ENCODE measurements at places on chromosomes 2 and 18.

GRCh38 chr2:5562865-5563264, 129.3 kb upstream of the SOX11 start:
- ATAC-seq, result peak; percentile 36

DNA sequence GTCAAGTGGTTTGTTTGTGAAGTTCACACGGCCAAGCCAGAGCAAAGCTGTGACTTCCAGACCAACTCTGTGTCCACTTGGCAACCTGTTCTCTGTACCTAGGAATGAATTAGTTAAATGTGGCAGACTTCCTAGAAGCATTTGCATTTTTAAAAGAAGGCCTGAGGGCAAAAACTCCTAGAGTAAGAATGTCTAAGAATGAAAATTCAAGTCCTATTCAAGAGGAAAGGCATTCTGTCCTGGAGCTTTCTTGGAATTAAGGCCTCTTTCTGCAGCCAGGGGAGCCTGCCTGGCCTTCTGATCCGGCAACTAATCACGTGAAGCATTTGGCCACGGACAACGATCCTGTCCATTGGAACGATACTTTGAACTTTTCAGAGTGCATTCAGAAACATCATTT, 155.0 kb downstream of the SETBP1 start:
- no peak for ATAC-seq

DNA sequence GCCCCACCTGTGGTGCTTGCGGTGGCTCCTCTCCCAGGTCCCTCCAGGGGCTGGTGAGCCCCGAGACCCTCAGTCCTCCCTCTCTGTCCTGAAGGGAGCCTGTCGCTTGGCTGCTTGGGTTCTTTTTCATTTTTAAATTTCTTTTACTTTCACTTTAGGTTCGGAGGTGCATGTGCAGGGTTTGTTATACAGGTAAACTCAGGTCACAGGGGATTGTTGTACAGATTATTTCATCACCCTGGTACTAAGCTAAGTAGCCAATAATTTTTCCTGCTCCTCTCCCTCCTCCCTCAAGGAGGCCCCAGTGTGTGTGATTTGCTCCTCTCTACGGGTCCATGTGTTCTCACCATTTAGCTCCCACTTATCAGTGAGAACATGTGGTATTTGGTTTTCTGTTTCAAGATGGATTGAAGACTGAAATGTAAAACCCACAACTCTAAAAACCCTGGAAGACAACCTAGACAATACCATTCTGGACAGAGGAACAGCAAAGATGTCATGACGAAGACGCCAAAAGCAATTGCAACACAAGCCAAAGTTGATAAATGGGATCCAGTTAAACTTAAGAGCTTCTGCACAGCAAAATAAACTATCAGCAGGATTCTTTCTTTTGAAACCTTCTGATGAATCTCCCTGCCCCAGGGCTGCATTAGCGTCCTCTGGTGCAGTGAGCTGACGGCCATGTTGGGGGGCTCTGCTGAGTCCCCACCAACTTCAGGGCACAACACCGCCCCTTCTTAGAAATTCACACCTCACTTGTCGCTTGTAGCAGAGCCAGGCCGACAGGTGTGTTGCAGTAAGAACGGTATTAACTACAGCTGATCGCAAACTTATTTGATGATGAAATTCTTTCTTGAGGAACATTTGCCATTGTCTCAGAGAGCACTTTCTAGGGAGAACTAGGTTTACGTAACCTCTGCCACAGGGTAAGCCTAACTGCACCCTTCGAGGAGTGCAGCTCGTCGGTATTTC, 135.3 kb downstream of the ZNF236 start:
- no peak for ATAC-seq

DNA sequence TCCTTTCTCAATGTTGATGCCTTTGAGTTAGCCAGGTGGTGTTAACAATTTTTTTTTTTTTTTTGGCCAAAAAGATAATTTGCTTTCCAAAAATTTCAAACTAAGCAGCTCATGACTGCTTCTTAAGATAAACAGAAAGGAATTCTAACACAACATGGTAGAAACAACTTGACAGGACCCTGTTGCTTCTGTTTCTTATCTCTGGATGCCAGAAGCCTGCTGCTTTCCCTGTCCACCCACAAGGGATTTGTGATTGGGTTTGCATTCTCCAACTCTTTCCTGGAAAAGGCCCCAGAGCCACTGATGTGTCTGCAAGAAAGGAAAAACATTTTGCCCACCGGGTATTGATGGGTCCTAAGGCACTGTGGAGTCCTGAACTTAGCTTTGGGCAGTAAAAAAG, 217.2 kb upstream of the PKDCC start:
- no peak for ATAC-seq

DNA sequence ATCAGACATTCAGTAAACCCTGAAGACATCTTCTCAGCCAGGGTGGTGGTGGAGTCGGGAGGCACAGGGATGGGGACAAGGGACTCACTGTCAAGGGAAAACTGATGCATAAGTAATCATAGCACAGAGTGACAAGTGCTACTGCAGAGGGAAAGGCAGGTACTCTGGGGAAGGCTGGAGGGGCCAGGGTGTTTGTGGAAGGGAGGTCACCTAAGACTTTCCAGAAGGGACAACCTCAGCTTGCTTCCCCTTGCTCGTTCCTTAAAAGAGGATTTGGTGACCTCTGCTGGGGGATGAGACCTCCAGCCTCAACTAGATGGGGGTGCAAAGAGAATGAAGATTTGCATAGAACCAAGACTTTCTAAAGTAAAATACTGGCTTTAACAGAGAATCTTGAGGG, 99.5 kb downstream of the SLC4A3 start:
- no peak for ATAC-seq

GRCh38 chr2:109396202-109397180, 217.3 kb downstream of the SEPTIN10 start:
- peak; percentile 72 for ATAC-seq

DNA sequence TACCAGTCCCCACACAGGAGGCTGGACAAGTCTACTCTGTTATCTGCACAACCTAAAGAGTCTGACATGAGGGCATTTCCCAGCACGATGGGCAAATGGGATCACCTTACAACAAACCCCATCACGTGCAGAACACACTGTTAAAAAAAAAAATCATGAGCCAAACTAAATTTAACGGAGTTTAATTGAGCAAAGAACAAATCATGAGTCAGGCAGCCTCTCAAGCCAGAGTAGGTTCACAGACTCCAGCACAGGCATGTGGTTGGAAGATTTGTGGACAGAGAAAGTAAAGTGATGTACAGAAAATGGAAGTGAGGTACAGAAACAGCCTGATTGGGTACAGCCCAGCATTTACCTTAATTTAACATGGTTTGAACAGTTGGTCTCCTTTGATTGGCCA, 59.9 kb downstream of the KYNU start:
- no peak for ATAC-seq

- ATAC-seq, result no peak
These were observed 125.3 kb upstream of the NRP2 start for GRCh38 chr2:205556841-205557539.

GRCh38 chr2:172921532-172922236, 154.0 kb upstream of the MAP3K20 start:
- no peak for ATAC-seq

GRCh38 chr2:157473581-157473980, 29.7 kb upstream of the CYTIP start:
- no peak for ATAC-seq

DNA sequence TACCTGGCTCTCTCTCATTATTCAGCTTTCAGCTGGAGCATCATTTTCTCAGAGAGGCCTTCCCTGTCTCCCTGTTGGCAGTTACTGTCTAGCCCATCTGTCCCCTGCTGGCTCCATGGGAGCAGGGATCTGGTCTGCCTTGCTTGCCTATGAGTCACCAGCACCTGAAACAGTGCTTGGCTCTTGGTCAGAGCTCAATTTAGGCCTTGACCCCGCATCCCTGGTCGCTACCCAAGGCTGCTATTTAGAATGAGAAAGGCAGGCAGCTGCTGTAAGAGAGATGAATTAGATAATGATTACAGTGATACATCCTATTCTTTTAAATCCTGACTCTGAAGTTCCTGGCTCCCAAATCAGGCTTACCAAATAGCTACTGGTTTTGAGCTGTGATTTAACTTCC, 32.9 kb downstream of the KCNE4 start:
- no peak for ATAC-seq

- ATAC-seq, result no peak
These were observed 45.6 kb downstream of the HDLBP start for GRCh38 chr2:241269707-241270520.

- no peak for ATAC-seq
These were observed 1.8 kb downstream of the GLS start for GRCh38 chr2:190882411-190882766.

GRCh38 chr2:8059255-8059654, 622.6 kb upstream of the ID2 start:
- no peak for ATAC-seq

DNA sequence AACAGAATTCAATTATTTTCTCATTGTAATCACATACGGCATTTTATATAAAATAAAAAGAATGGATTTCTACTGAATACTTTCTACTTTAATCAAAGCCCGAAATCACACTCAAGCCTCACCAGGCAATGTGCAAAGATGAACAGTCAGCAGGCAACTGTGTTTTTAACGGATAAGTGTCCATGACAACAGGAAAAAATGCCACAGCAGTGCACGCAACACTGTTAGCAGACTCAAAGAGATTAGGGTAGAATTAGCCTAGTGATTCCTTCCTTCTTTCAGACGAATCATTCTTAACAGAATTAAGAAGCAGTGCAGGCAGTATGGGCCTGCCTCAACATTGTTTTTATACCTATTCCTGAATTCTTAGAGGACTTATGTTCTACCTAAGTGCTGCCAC, 135.6 kb downstream of the CDH2 start:
- ATAC-seq, result no peak

GRCh38 chr2:149058936-149059335, 20.4 kb downstream of the LYPD6B start:
- ATAC-seq, result no peak

DNA sequence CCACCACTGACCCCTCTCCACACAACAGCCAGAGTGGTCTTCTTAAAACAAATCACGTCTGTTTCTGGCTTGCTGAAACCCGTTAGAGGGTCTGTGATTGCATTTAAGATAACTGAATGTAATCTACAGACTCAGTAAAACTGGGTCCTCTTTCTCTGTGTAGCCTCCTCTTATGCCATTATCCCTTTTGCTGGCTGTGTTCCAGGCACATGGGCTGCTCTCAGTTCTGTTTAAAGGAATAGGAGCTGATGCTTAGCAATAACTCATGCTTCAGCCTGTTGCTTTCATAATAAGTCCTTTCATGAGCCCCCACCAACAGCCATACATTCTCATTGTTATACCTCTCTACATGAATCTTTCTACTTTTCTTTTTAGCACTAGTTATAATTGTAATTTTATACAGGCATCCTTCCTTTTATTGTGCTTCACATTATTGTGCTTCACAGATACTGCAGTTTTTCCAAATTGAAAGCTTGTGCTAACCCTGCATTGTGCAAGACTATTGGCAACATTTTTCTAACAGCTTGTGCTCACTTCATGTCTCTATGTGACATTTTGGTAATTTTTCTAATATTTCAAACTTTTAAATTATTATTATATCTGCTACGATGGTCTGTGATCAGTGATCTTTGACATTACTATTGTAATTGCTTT, 782.6 kb downstream of the MBD2 start:
- ATAC-seq, result no peak

DNA sequence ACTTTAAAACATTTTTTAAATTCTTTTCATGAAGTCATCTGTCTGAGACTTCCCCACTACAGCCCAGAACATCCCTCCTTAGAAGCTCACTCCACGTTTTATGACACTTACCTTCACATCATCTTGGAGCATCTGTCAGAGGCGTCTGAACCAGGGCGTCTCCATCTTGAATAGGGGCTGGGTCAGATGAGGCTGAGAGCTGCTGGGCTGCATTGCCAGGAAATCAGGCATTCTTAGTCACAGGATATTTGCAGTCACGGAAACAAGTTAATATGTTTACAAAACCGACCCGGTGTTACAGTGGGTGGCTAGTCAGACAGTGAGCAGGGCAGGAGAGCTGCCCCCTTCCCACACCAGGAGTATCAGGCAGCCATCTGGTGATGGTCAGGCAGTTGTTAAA, 456.5 kb downstream of the FBXO15 start:
- no peak for ATAC-seq

- ATAC-seq, result no peak
These were observed 84.5 kb upstream of the GALNT5 start for GRCh38 chr2:157172866-157173578.

DNA sequence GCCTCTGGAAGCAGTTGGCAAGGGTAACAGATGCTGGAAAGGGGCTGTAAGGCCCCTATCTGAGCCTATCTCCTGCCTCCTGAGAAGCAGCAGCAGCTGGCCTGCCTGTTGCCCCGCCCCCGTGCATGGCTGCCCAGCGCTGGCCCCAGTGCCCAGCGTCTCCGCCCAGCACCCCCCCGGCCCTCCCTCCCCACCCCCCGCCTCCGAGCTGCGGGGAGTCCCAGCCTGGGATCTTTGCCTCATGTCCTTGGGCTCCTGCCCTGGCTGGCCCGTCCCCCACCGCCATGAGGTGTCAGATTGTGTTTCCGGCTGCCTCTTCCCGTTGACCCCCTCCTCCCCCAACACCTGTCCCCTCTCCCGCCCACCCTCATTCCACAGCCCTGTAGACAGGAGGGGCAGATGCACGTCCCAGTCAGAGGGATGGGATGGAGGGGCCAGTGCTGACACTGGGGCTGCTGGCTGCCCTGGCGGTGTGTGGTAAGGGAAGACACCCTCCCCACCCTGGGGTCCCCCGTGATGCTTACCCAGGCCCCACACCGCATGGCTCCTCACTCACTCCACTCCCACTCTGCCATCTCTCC, at the start of gene CHRND:
Gene CHRND, plus strand, starts transcription at position 370 of the 581 bp plus-strand sequence. Its CDS starts 56 bp downstream, at position 426.
- ATAC-seq, result no peak

DNA sequence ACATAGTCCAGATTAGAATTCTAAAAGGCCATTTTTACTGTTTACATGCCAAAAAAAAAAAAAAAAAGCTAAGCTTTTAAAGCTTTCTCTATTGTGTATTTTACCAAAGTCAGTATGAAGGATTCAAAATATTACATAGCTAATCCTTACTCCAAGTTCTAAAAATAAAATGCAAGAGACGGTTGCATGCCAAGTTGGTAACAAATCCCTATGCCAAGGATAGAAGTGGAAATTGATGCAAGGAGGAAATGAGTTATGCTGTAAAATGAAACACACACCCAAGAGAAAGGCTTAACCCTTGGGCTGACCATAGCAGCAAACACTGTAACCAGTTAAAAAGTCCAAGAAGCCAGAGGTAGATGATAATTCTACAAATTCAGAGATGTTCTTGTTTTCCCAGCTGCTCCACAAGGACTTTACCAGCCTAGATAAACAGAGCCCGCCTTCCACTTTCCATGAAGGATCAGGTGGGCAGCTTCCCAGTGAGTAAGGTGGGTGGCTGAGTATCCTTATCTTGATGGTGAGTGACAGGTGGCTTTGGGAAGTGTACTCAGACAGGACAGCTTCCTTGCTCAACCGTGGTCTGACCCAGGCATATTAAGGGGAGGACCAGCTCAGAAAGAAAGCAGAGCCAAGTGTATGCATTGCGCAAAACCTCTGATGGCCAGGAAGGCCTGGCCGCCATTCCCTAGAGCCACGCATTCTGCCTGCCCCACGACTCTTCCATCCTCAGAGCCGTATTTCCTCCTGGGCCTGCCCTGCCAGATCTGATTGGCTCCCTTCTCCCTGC, 34.4 kb downstream of the ATP8B1 start:
- no peak for ATAC-seq

GRCh38 chr2:17543131-17543660, 2.7 kb downstream of the VSNL1 start:
- ATAC-seq, result no peak

- ATAC-seq, result no peak
These were observed 553.9 kb downstream of the ZNF804A start for GRCh38 chr2:185152186-185152585.

GRCh38 chr2:63840081-63840784, 1.5 kb upstream of the UGP2 start:
- ATAC-seq, result peak; percentile 70
